ENCODE measurements at places on chromosomes 1 and 21.

DNA sequence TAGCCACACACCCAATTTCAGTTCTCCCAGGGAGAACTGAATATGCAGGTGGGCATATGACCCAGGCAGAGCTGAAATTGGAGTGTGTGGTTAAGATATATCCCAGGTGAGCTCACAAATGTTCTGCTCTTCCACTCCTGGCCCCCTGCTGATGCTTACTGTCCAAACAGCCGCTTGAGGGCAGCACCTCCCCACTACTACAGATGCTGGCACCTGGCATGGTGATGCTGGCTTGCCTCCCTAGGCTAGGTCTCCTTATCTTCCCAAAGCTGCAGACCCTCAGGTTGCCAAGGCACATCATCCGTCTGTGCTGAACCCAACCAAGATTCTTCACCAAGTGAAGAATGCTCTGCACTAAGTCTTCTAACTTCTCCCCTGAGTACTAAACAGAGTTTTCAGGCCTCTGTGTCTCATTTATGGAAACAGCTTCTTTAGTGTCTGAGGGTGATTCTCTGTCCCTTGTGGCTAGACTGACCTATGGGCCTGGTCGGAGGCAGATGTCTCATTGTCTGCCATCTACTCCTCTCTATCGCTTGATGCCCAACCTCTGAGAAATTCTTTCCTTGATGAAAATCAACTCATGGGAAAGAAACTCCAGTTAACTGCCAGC, 27.2 kb downstream of the XCL1 start:
- DNase-seq = peak; percentile 51

DNA sequence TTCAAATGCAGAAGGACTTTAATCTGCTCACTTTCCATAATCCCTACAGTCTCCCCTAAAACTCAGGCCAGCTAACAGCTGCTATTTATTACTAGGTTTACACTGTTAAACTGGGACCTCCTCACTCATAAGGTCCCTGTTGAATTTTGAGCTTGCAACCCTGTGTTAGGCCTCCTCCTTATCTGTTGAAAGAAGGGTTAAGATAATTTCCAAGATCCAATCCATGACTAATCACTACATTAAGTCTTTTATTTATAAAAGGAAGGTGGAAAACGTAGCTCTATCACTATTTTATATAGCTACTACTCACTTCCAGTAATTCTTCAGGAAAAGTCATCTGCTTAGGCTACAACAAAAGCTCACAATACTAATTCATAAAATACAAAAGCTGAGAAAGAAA, 79.5 kb downstream of the EVI5 start:
- no peak for DNase-seq

DNA sequence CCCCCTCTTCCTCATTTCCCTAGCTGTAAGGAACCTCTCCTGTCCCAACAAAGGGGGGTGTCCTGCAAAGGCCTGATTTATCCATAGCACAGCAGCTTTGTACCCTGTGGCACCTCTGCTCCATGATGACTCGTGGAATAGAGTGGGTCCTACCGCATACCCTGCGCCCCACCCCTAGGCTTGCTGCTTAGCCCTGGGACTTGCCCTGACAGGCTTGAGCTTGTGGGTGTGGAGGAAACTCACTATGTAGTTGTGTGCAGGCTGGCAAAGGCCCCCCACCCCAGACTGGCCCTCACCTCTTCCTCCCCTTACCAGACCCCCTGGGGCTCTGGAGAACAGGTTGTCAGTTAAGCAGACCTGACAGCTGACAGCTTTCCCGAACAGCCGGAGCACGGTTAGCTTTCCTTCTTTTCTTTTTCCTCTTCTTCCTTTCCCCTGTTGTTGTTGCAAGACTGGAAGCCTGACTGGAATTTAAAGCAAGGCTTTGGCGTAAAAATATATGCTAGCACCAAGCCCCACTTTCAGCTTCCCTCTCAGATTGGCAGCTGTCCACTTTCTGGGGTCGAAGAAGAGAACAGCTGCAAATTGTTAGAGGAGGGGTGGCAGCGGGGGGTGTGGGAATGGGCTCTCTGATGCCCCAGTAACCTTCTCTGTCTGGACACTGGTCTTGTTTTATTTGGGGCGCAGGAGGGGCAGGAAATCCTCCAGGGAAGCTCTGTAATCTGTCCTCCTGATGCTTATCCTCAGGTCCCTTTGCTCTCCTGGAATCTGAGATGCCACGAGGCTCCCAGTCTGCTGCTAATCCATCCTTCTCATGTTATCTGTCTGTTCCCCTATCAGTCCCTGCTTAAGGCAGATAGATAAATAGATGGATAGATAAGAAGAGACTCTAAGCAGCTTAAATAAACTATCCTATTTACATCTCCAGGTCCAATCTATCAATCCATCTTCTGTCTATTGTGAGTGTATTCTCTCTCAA, 134.6 kb downstream of the BRINP2 start:
- DNase-seq = no peak

DNA sequence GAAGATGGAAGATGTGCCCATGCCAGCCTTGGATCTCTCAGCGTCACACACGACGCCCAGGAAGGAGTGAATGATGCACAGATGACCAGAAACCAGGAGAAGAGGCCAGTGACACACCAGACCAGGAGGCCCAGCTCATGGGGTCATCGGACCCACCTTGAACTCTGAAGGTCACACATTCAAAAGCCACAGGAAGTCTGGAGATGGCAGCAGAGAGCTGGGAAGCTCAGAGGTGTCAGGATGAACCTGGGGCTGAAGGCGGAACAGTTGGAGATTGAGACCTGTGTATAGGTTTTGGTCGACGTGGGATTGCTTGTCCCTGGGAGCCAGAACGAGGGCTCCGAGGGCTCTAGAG, 43.6 kb downstream of the SLC19A1 start:
- DNase-seq = no peak

Measured in Jurkat, Clone E6-1 (cell line).